ENCODE measurements at places on chromosomes 2 and 18.
A peak's percentile ranks its signal among the peaks of the same experiment; 100 is the strongest.

GRCh38 chr2:217836901-217837491, 165.8 kb downstream of the TNS1 start:
- DNase-seq: peak; percentile 17

- no peak for DNase-seq
These were observed 217.7 kb downstream of the GBX2 start for GRCh38 chr2:235950473-235950809.

DNA sequence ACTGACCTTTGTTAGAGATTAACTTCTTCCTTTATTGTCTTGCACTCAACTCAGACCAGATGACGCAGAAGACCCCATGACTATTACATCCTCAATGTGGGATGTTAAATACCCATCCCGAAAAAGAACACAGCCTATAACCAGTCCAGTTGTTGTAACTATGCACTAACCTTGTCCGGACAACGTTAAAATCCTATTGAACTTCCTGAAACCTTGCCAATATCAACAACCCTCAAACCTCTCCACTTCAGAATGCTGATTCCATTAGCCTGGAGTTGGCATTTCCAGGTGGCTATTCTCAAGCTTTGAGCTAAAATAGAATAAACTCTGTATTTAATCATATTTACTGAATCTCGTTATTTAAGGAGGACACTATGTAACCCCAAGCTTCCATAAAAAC, 13.6 kb downstream of the NMS start:
- DNase-seq: no peak

DNA sequence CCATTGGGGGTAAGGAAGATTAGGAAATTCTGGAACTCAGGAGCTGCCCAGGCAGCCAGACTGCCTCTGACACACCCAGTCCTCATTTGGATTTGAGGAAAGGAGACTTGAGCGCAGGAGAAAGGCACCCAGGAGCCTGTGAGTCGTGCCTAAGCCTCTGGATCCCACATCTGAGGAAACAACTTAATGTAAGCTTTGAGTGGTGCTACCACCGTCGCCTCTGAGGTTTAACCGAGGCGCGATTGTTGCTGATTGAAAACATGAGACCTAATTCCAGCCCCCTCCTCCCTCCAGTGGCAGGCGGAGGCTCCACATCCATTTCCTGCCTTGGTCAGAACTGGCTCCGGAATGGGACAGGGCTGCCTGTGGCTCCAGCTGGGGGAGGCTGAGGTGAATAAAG, 176.7 kb upstream of the PKDCC start:
- no peak for DNase-seq

Measured in HepG2 (cell line).